ENCODE measurements at places on chromosomes 6 and 20.

DNA sequence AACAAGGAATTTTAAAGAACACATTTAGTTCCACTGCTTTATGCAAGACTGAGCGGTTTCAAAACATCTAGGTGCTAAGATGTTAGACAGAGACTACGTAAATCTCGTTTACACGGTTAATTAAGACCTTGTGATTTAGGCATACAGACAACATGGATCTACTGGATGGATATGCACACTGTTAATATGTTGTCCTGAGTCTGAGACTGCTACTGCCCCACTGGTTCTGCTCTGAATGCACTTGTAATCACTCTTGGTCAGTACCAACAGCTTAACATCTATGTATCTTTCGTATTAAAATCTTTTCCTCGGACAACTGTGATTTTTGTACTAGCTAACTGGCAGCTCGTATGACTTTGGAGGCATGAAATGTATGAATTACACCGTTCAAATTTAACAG is 3.1 kb downstream of the MAN1A1 start:
- DNase-seq = no peak

- no peak for DNase-seq
These were observed 221.9 kb downstream of the TBC1D32 start for GRCh38 chr6:121112356-121112755.

GRCh38 chr6:6701864-6702263 is 113.3 kb downstream of the LY86 start:
- no peak for DNase-seq

DNA sequence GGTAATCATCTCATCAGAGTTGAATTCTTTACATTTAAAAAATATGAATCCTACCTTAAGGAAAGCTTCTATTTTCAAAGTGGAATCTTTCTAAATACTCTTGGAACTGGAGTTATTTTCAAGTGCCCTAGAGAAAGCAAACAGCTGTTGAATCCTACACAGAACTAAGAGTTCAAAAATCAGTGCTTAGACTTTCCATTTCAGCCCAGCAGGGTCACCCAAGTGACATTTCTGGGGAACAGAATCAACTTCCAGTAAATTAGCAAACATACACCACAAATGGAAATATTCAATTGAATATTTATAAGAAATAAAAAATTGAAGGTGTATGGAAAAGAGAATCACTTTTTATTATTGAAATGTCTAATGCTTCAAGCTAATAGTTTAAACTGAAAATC is 427.7 kb upstream of the NOX3 start:
- no peak for DNase-seq

GRCh38 chr6:87905101-87905641 is 142.5 kb upstream of the SPACA1 start:
- no peak for DNase-seq

- DNase-seq = no peak
These were observed 46.3 kb upstream of the SCML4 start for GRCh38 chr6:107870381-107870780.

DNA sequence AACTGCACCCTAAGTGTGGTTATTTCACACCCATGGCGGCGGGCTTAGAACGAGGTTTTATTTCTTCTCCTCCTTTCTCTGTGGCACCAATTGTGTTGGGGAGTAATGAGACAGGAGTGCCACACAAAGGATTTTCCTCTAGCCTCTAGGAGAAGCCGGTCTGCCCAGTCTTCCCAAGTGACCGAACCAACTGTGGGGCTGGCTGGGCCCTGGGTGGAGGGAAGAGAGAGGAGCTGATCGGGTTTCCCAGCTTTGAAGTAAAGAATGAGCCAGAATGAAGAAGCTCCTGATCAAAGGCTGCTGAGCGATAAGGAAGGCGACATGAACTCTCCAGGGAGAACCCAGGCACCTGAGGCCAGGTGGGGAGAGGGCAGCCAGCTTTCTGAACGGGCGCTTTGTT is 616.0 kb upstream of the BTBD3 start:
- no peak for DNase-seq

DNA sequence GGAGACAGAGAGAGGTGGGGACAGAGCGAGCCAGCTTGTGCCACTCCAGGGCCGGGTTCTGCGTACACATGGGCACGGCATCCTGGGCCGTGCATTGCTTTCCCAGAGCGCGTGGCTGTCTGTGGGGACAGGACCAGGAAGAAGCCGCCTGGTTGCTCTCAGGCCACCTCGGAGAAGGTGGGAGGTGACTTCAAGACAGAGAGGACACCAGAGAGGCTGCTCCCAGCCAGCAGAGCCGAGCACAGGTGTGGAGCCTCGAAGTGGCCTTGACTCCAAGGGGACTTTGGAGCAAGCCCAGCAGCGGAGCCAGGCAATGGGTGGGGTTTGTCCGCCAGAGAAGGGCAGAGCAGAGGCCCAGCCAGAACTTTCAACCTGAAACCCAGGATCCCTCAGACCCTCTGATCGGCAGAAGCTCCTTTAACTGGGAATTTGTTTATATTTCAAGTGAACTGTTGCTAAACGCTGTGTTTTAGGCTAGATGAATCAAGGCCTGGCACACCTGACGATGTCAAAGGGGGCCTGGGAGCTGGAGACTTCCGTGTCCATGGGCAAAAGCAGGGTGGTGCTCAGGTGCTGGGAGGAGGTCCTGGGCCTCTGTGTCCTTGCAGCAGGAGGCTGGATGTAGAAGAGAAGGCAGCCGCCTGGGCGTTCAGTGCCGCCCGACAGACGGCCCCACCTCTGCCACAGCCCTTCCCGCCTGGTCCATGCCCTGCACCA is 262.1 kb downstream of the DLL1 start:
- peak; percentile 5 for DNase-seq

DNA sequence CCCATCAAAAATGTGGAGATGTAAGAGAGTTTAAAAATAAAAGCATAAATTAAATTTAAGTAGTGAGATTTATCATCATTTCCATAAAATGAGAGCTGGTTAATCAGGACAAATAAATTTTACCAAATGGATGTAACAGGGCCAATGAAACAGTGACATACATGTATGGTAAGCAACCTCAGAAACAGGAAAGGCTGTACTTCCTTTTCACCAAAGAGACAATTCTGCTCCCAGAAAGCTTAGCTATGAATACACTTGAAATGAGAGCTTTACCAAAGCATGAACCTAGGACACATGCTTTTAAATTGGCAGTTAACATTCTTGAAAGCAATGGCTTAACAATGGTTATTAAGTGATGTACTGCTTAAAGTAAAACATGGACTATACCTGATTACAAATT is 12.1 kb upstream of the UBE2J1 start:
- DNase-seq = no peak

GRCh38 chr6:47179286-47179685 is 130.4 kb downstream of the TNFRSF21 start:
- no peak for DNase-seq

DNA sequence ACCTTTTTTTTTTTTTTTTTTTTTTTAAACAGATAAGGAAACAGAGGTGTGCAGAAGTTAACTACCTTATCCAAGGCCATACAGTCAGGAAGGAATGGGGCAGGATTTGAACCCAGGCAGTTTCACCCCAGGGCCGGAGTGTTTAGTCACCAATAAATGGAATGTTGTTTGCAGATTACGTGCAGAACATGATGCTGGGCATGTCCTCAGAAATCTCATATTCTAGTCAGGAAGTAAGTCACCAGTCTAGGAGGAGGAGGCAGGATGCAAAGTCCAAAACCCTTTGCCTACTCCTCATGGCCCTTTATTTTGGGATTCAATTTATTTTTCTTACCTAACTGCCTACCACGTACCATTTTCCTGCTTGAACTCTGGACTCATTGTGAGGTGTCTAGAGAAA is 57.1 kb upstream of the LRRC1 start:
- no peak for DNase-seq

- DNase-seq = no peak
These were observed 68.4 kb upstream of the BACH2 start for GRCh38 chr6:90365002-90365401.

DNA sequence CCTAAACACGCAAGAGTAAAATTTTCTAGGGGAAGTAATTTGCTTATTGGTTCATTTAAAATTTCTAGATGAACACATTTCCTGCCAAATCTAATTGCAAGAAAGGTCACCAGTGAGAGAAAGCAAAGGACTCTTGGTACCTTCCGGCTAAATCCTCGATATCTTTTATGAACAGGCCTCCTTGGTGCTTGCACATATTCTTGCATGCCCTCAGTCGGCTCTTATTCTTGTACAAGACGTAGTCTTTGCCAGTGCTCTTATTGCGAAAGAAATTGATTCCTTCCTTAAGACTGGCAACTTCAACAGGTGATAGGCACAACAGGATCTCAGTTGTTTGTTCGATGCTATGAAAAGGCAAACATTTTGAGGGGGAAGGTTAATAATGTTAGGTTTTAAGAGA is 141.7 kb upstream of the CARMIL1 start:
- DNase-seq = no peak

DNA sequence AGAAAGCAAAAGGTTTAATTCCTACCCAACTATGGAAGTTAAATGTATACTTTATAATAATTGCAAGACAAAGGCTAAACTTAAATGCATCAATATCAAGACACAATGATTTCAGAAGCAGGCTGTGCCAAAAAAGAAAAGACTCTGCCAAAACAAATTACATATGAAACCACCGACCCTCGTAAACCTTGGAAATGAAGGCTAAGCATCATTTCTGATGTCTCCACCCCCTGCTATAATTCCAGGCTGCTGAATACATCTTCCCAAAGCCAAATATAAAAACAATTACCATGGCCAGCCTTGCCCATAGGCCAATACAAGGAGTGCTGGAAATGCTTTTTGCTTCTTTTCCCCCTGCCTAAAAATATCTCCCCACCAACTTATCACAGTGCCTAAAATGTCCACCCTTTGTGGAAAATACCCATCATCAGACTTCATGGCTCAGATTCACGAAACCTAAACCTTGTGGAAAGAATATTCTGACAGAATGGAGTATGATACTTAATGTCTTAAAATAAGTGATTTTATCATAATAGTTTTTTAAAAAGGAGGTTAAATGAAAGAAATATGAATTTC is 37.4 kb downstream of the RCAN2 start:
- no peak for DNase-seq

- DNase-seq = no peak
These were observed 54.2 kb downstream of the ROS1 start for GRCh38 chr6:117371492-117371891.
